ENCODE measurements at places on chromosomes 4 and X. TPM values are rescaled to one million over a fixed set of nuclear protein-coding genes. Genes with fewer than 3 reads are reported as not detected.
A peak's percentile ranks its signal among the peaks of the same experiment; 100 is the strongest.

TMEM156 gene
- total RNA-seq: 29.4 TPM

C4orf36 gene
- not detected for total RNA-seq

ARAP2 gene
- total RNA-seq: 6.9 TPM

- no peak for DNase-seq
These were observed 46.2 kb downstream of the GPC4 start for GRCh38 chrX:133369065-133369464.

DNA sequence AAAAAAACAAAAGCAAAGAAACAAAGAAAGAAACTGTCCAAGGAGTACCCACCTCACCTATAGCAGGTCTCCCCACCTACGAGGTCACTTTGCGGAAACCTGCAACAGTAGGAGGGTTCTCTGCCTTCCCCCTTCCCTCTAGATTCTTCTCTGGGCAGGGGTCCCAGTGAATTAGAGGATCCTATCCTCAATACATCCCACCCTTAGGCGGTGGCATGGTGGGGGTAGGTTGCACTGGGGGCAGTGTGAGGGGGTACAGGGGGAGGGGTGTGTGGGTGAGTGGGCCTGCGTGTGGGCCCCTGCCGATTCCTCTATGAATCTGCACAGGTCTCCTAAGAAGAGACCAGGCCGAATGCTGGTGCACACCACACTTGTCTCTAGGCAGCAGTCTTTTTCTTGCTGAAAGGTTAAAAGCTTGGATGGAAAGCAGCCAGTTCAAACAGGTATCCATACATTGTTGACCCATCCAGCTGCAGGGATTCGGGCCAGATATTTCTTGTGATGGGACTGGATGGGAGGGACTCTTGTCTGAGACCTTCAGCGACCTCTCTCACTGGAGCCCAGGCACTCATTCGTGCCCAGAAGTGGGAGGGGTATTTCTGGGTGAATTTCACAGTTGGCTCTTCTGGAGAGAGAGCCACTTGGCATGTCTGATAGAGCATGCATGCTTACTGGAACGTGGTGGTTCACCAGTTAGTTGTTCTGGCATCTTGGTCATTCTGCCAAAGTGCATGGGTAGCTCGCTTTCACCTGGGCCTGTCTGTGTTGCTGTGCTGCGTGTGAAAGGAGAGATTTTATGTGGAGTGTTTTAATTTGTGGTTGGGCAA lies 65.6 kb downstream of the NBDY start:
- DNase-seq: no peak

DNA sequence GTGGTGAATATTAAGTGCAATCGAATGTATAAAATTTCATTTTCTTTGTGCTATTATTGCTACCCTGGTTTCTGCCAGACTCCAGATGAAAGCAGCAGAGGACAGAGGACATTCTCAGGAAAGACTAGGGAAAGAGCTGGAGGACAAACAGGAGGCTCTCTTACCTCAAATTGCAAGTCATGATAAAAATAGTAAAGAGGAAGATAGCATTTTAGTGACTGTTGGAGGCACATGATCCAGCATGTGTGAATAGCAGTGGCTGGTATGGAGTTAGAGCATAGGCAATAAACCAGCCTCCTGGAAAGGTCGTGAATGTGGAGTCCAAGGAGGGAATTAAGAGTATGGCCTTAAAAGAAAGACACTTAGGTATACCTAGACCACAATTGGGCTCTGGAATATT lies 1040.0 kb downstream of the STPG2 start:
- DNase-seq: no peak

DNA sequence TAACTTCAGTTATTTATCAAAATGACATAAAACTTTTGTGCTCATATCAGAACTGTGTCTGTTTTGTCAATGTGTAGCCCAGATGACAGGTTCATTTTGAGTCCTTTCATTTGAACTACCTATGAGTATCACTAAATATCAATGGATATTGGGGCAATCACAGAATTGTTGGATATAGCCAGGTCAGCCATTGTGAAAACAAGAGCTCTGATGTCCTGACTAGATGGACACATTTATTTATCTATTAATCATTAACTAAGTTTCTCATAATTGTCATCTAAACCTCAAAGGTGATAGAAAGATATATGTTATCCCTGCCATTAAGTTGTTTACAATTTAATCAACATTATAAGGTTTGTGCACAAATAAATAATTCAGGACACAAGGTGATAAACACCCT lies 638.3 kb upstream of the GRIA3 start:
- no peak for DNase-seq

GRCh38 chr4:113469023-113469390 lies 292.5 kb downstream of the CAMK2D start:
- DNase-seq: no peak

DNA sequence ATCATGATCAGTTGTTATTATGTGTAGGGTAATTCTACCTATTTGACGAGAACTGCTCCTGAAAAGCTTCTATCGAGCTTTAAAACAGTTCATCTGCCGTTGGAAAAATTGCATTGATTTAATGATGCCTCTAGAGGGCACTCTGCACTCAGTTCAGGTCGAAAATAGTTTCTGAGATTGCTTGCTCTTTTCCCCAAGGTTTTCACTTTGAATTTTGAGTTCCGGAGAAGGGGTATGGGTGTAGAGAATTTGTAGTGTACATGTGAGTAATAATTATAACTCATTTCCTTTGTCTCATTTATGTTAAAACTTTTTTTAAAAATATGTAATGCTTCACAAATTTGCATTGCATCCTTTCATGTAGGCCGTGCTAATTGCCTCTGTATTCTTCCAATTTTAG lies 28.4 kb upstream of the TNIP3 start:
- peak; percentile 54 for DNase-seq

DNA sequence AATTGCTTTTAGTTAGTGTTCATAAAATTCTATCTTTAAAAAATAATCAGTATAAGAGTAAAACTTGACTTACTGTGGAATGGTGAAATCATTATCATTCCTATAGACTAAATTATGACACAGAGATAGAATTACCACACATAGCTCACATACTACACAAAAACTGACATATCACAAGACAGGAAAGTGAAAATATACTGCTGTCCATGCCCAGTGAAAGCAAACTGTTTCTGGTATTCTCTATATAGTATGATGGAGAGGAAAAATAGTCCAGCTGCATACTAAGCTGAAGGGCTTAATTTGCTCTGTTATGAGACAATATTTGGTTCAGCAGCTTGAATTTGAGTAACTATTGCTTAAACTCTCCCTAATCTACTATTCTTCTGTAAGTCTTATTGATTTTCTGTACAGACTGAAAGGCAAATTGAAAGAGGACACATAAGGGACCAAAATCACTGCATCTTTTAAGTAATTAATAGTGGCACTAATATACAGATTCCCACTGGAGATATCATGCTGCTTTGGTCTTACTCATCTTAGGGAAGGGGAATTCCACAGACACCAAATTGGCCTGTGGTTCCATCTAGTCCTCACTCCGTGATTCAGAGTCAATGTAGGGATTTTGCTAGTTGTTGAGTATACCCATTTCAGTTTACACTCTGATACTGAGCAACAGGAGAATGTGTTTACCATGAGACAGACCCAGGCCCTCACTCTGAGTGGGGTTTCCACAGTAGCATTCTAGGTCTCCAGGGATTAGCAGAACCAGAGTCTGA lies 47.4 kb upstream of the AGA start:
- DNase-seq: no peak

DNA sequence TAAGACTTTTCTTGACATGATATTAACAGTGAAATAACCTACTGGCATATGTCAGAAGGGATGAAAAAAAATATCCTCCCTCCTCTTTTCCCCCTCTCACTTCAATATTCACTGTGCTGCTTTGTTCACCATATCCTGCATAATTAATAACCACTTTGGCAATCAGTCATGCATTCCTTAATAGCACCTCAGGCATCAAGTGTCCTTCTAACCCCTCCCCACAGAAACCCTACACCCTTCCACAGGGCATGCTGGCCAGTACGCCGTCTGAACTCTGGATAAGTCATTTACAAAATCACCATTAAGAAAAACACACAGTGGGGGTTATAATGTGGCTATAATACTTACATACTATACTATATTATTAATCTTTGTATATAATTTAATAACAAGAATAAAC lies 165.9 kb downstream of the PDGFC start:
- DNase-seq: no peak

- DNase-seq: no peak
These were observed 94.1 kb upstream of the GK2 start for GRCh38 chr4:79502081-79502480.

DNA sequence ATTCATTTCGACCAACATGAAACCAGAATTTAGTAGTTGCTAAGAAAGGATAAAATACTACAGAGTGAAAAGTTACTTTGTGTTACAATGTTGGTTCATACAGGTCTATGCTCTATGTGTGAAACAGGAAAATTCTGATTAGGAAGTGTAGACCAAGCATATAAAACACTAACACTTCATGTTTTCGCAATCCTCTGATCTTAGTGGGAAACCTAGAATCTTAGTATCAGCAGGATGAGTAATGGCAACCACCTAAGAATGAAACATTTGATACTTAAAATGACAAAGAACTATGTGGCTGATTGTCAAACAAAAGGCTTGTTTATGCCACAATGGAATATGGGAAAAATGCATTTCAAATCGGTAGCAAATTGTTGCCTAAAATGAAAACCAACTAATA lies 116.1 kb downstream of the AMMECR1 start:
- DNase-seq: no peak

DNA sequence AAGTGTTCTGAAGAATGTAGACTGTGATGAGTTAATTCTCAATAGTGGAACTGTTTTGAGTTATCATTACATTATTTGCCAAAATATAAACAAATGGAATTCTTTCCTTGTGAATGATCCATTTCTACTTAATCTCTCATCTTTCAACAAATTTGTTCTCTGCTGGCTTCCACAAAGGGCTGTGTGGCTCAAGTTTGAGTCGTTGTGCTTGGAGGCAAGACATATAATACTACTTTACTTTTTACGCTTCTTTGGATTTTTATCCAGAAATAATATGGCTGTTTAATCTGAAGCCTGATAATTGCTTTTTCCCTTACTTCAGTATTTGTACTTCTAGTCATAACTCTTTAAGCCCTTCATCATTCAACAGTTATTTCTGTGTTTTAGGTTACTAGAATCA lies 169.5 kb downstream of the ARHGAP10 start:
- no peak for DNase-seq

DNA sequence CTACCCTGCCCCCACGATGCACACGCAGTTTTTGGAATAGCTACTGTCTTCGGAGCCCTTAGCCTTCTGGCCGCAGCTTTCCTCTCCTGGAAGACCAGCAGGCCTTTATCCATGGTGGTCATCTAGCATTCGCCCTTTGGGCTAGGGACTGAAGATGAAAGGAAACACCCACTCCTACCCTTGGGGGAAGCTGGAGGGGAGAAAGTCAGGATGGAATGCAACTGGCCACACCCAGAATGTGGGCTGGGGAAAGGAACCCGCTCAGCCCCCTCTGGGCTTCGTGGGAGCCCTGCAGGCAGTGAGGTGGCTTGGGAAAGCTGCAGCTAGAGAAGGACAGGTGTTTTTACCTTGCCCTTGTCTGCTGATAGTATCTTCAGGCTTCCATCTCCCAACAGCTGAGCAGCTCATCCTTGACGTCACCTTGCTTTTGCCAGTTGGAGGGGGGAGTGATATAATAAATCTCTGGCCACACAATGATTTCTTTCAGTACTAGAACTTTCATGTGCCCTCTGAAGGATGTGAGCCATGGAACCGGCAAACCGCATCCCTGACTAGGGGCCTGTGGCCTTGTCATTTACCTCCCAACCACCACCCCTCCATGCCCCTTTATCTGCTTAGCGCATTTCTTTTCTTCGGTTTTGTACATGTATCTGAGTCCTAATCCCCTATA lies 59.0 kb downstream of the ELF4 start:
- no peak for DNase-seq

DNA sequence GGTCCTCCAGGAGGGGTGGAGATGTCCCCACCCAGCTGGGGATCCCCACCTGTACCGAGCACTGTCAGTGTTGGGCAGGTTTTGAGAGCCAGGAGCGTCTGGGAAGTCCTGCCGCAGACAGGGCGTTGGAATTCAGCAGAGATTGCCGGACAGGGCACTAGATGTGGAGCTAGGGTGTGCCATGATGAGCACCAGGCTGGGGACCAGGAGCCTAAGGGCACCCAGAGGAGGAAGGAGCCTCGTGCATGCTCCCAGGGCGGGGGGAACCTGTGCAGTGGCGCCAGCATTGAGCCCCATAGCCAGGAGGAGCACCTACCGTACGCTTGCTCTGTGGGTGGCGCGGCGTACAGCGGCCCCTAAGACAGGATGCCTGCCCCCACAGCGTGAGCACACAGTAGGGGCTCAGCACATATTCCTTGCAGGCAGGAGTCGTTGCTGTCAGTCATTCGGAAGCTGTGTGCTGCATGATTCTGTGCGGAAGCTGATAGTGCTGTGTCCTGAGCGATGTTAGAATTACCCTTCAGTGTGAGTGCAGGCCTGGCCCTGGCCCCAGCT lies 18.8 kb upstream of the TADA2B start:
- DNase-seq: no peak

DNA sequence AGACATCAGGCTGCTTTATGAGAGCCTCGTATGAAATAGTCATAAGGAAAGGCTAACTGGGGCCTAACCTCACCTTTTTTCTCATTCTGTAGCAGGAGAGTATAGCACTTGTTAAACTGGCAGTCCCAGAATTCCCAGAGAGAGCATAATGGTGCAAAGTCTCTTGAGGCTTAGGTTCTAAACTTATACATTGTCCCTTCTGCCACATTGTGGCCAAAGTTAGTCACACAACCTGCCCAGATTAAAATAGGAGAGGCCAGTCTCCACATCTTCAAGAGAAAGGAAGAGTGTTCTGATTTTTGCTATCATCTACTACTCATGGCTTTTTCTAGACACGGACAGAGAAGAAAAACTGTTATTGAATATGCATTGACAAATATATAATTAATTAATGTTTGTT lies 1588.9 kb upstream of the PCDH7 start:
- DNase-seq: no peak

GRCh38 chrX:34978171-34978570 lies 35.6 kb downstream of the FAM47B start:
- no peak for DNase-seq
